ENCODE measurements at places on chromosomes 3 and 15.

GRCh38 chr15:85037641-85038040, 56.0 kb downstream of the PDE8A start:
- DNase-seq: no peak

DNA sequence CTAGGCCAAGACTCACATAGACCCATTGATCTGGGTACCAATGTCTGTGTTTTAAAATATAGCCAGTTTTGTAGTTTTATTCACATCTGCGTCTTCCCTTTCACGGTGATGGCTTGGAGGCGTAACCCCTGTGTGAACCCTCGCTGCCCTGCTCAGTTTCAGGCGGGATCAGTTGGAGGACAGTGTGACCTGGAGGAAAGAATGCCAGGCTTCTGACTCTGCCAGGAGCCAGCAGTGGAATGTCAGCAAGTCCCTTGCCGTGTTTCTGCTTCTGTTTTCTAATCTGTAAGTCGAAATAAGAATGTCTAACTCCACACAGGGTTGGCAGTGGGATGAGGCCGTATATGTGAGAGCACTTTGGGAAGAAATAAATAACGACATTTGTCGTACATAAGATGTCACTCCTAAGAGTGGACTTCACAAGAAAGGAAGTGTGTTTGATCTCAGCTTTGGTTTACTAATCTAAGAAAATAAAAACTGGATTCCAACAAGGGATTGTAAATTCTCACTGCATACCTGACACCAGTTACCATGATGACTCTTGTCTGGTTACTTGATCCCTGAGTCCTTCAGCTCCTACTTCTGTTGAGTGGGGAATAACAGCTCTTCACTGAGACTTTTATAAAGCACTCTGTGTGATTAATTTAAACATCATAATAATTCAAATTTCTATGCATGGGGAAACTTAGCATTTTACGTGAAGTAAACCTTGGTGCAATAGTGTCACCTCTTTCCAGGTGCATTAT, 6.3 kb upstream of the CA12 start:
- DNase-seq: no peak

DNA sequence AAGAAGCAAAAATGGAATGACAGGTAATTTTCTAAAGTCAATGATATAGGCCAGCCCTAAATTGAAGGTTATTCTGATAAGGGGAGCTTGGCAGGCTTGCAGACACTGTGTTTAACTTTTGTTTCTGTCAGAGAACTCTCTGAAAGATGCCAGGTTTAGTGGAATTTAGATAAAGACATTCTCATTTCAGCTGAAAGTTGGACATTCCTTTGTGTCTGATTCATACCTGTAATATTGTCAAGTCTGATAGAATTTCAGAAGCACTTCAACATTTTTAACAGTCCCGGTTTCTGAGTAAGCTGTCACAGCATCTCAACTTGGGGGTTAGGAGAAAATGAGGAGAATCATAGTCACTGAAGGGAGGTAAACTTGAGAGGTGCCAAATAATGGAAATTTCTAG, 84.0 kb downstream of the DIPK2A start:
- peak; percentile 8 for DNase-seq

- no peak for DNase-seq
These were observed 14.3 kb downstream of the CEP152 start for GRCh38 chr15:48796521-48796920.

- DNase-seq: no peak
These were observed 80.2 kb downstream of the ARNT2 start for GRCh38 chr15:80484333-80484864.

DNA sequence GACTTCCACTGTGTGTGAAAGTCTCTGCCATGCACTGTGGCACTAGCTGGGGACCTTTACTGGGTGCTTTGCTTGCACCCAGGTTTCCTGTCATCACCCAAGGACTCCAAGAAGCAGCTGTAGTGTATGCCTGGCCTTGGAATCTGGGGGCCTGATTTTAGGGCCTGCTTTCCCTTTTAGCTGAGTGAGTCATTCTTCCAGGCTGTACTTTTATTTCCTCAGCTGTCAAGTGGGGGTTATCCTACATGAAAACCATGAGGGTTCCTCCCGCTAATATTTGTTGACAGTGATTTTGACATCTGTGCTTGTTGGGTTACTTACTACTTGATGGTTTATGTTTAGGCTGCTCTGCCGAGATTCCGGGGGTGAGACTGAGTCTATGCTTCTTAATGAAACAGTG, 18.5 kb downstream of the GORASP1 start:
- DNase-seq: no peak

GRCh38 chr3:75325716-75326115, 338.4 kb upstream of the FRG2C start:
- DNase-seq: no peak

- no peak for DNase-seq
These were observed 243.3 kb downstream of the FAM43A start for GRCh38 chr3:194928831-194929577.

GRCh38 chr3:139117136-139117675, 72.5 kb upstream of the PRR23C start:
- peak; percentile 45 for DNase-seq

GRCh38 chr3:64251019-64251418, 25.8 kb upstream of the PRICKLE2 start:
- DNase-seq: no peak

GRCh38 chr3:186599142-186599784, 13.6 kb upstream of the AHSG start:
- DNase-seq: no peak

- no peak for DNase-seq
These were observed 37.2 kb upstream of the TSEN2 start for GRCh38 chr3:12447075-12447474.

DNA sequence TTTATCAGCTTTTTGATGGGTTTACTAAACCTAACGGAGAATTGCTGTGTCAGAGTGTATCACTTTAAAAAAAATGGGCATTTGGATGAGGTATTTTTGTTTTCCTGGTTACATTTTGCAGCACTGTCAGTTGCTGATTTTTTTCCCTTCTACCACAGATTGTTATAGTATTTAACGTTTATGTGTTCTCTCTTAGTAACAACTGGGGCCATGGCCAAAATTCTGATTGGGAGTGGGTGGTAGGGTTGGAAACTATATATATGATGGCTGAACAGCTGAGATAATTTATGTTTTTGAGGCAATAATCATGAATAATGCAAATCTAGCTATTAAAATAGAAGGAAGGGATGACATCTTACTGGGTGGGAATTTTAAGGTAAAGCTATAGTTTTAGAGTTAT, 229.4 kb upstream of the SUCLG2 start:
- DNase-seq: no peak

- DNase-seq: no peak
These were observed 277.2 kb downstream of the UBE2E2 start for GRCh38 chr3:23480329-23480714.

- DNase-seq: peak; percentile 37
These were observed 77.7 kb downstream of the CBLB start for GRCh38 chr3:105791131-105791530.

DNA sequence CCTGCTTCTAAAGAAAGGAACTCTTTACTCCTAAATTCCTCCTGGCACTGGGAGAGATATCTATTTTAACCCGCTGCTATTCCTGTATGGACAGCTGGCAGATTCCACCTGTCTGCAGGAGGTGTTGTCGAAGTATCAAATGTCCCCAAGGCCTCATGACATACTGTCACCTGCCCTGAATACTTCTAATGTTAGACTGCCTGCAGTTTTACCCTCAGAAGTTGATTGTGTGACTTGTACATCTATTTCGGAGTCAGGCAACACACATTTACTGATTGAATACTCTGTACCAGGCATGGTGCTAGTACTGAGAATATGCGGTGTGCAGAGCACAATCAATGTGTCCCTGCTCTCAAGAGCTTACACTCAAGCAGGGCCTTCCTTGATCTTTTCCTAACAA, 38.6 kb downstream of the PDZRN3 start:
- DNase-seq: no peak

DNA sequence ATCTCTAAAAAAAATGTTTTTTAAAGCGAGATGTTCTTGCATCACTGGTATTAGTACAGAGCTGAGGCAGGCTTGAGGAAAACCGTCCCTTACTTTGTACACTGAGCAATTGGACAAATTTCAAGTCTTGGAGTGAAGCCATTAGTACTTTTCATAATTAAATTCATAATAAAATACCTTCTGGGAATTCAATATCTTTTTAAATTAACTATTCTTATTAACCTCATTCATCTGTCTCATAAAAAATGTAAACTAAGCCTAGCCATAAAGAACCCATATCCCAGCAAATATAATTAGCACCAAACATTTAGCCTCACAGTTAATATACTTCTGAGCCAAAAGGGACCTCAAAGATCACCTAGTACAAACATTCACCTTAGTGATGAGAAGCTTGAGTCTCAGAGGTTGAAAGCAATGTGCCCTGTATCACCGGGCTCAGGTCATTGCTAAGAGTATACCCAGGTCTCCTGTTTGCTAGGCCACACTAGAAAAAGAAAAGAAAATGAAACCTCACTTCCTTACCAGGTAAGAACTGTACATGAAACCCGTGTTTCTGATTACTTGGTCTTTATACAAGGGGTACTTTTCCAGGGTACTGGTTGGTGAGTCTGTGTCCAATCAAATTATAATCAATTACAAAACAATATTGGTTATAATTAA, 192.5 kb downstream of the ADAMTS9 start:
- no peak for DNase-seq

DNA sequence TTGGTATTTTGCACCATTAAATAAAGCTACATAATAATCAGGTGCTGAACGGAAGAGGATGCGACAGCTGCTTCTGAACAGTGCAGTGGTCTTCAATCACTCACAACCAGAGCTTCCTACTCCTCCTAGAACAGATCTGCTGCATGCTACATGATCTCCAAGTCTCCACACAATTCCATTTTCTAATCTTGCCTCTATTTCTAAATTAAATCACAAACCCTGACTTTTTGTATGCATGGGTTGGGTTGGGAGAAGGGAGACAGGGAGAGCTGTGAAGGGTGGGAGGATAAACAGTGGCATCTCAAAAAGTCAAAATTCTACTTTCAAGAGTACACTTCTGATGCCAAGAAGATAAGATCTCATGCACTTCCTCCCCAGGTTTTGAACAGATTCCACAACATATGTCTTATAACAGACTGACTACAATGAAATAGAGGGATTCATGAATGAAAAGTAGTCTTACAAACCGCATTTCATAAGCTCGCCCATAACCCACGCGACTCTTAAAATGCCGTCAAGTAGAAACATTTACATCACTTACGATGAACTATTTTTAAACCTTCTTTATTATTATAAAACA, 57.2 kb downstream of the CHSY1 start:
- no peak for DNase-seq

DNA sequence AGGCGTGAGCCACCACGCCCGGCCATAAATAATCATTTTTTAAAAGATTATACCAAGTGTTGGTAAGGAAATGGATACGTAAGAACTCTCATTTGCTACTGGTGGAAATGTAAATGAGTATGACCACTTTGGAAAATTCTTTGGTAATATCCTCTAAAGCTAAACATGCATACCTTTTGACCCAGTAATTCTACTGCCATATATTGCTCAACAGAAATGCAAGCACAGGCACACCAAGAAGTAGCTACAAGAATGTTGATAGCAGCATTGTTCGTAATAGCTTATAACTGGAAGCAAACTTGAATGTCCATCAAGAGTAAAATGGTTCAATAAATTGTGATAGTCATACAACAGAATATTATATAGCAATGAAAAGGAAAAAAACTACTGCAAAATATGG, 4.8 kb upstream of the CASR start:
- DNase-seq: no peak

GRCh38 chr3:138371070-138371965, 22.9 kb downstream of the MRAS start:
- no peak for DNase-seq

All from HFFc6 (cell line).